Uterine smooth muscle cell (primary cell): ENCODE measurements at places on chromosomes 12 and 14. TPM values are rescaled to one million over a fixed set of nuclear protein-coding genes. Genes with fewer than 3 reads are reported as not detected.

Gene IFI27L2
- 59.8 and 99.0 TPM in 2 replicates for total RNA-seq

Gene RIMBP2
- total RNA-seq, result under 0.01 and 0.12 TPM in 2 replicates

Gene FLVCR2
- total RNA-seq, result 1.8 and 2.0 TPM in 2 replicates

Gene RHOJ
- total RNA-seq, result 0.22 and 0.87 TPM in 2 replicates

Gene TPPP2
- total RNA-seq, result not detected in 2 replicates

Gene LRCOL1
- 0.33 and 0.37 TPM in 2 replicates for total RNA-seq

Gene SLCO1C1
- total RNA-seq, result not detected in 2 replicates

Gene GPR132
- under 0.01 and 0.25 TPM in 2 replicates for total RNA-seq

Gene PPP1R36
- total RNA-seq, result 0.11 and 0.25 TPM in 2 replicates

Gene TIMM9
- total RNA-seq, result 16.2 and 20.9 TPM in 2 replicates

Gene POTEG
- not detected in 2 replicates for total RNA-seq

Gene CISTR
- total RNA-seq, result 0.75 TPM in 1 of 2 replicates, not detected in the other

Gene CLEC1B
- not detected in 2 replicates for total RNA-seq

Gene RPL10L
- not detected in 2 replicates for total RNA-seq

Gene EPYC
- total RNA-seq, result not detected in 2 replicates

Gene PLEKHG3
- 2.1 and 3.3 TPM in 2 replicates for total RNA-seq

Gene CARMIL3
- total RNA-seq, result under 0.01 and 0.12 TPM in 2 replicates

Gene PRMT5
- total RNA-seq, result 73.1 and 88.4 TPM in 2 replicates

Gene LRP1-AS
- total RNA-seq, result not detected in 2 replicates

Gene OR11H12
- total RNA-seq, result not detected in 2 replicates

Gene NRL
- total RNA-seq, result 0.55 and 1.00 TPM in 2 replicates

Gene ERBB3
- 0.11 and 0.75 TPM in 2 replicates for total RNA-seq

Gene MFAP5
- total RNA-seq, result 5.8 and 19.1 TPM in 2 replicates

Gene GZMB
- not detected in 2 replicates for total RNA-seq

Gene IAPP
- not detected in 2 replicates for total RNA-seq

Gene IL23A
- 0.22 TPM in 1 of 2 replicates, not detected in the other for total RNA-seq

Gene TTC5
- total RNA-seq, result 25.2 and 26.2 TPM in 2 replicates

Gene SPATS2
- total RNA-seq, result 21.5 and 30.7 TPM in 2 replicates

Gene CPNE6
- total RNA-seq, result not detected in 2 replicates

Gene CLEC7A
- total RNA-seq, result not detected in 2 replicates

Gene SDR9C7
- total RNA-seq, result not detected in 2 replicates

Gene FOXG1
- total RNA-seq, result under 0.01 TPM in 1 of 2 replicates, not detected in the other

Gene BORCS5
- 16.9 and 19.8 TPM in 2 replicates for total RNA-seq

Gene HOXC11
- total RNA-seq, result not detected in 2 replicates

Gene RFX4
- total RNA-seq, result not detected in 2 replicates

Gene METTL25
- total RNA-seq, result 5.2 and 5.5 TPM in 2 replicates

Gene IRAK3
- 2.0 and 2.4 TPM in 2 replicates for total RNA-seq

Gene CKAP4
- 268 and 313 TPM in 2 replicates for total RNA-seq

Gene KRT7
- 0.66 and 2.2 TPM in 2 replicates for total RNA-seq

Gene CDKL1
- total RNA-seq, result 27.4 and 84.9 TPM in 2 replicates

Gene NCOR2
- 60.0 and 61.2 TPM in 2 replicates for total RNA-seq

Gene CD163L1
- total RNA-seq, result under 0.01 and 0.22 TPM in 2 replicates

Gene TNS2
- 27.6 and 30.5 TPM in 2 replicates for total RNA-seq

Gene RPS6KL1
- 1.1 and 1.7 TPM in 2 replicates for total RNA-seq

Gene MYL2
- total RNA-seq, result not detected in 2 replicates

Gene NKX2-1
- total RNA-seq, result not detected in 2 replicates

Gene SLCO1B1
- total RNA-seq, result not detected in 2 replicates

Gene LRFN5
- total RNA-seq, result 25.5 and 42.6 TPM in 2 replicates

Gene RD3L
- total RNA-seq, result not detected in 2 replicates

Gene CFAP73
- total RNA-seq, result not detected in 2 replicates

Gene TAS2R8
- total RNA-seq, result not detected in 2 replicates

Gene B4GALNT1
- total RNA-seq, result 3.4 and 4.0 TPM in 2 replicates

Gene NUDT4
- total RNA-seq, result 57.1 and 73.5 TPM in 2 replicates

Gene C12orf54
- not detected in 2 replicates for total RNA-seq
